ENCODE measurements at places on chromosomes 7 and 10. TPM values are rescaled to one million over a fixed set of nuclear protein-coding genes. Genes with fewer than 3 reads are reported as not detected.

- peaks cover 90% of the 10 kb centered on the region for H3K27me3 ChIP-seq
- no peak overlapping the region for H3K27ac ChIP-seq
- no peak overlapping the region for H3K4me3 ChIP-seq
- no peaks in the 10 kb centered on the region for H3K36me3 ChIP-seq
- no peak for DNase-seq
Observed at GRCh38 chr7:1298051-1298930, 65.6 kb downstream of the UNCX start.

Gene ACSM6
- 0.42 TPM for polyA plus RNA-seq

GRCh38 chr10:130022511-130023299, 58.6 kb upstream of the EBF3 start:
- H3K27ac ChIP-seq = no peak overlapping the region
- no peaks in the 10 kb centered on the region for H3K27me3 ChIP-seq
- DNase-seq = no peak
- H3K4me3 ChIP-seq = no peak overlapping the region

DNA sequence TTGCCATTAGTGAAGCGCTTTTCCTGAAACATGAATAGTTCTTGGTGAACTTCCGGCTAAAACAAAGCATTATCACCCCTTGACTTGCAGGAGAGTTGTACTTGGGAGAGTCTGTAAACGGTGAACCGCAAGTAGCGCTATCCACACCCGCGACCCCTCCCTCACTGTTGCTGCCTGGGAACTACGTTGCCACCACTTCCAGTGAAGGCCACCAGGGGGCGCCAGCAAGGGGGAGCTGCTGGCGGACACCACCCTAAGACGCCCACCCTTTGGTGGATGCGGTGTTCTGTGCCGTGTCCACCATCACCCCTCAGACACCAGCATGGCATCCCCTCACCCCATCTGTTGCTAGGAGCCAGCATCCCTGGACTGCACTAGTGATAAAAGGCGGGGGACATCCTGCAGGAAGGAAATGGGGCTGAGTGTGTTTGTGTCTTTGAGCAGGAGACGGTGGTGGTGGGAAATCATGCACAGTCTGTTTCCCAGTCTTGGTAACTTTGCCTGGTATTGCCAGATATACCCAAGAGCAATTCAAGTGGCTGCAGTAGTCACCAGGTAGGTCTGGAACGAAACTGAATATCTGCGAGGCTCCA, 298.2 kb downstream of the FRMD4A start:
- H3K27me3 ChIP-seq = no peaks in the 10 kb centered on the region
- no peak overlapping the region for H3K27ac ChIP-seq
- H3K4me1 ChIP-seq = no peaks in the 10 kb centered on the region
- no peaks in the 10 kb centered on the region for H3K36me3 ChIP-seq
- no peak for DNase-seq

DNA sequence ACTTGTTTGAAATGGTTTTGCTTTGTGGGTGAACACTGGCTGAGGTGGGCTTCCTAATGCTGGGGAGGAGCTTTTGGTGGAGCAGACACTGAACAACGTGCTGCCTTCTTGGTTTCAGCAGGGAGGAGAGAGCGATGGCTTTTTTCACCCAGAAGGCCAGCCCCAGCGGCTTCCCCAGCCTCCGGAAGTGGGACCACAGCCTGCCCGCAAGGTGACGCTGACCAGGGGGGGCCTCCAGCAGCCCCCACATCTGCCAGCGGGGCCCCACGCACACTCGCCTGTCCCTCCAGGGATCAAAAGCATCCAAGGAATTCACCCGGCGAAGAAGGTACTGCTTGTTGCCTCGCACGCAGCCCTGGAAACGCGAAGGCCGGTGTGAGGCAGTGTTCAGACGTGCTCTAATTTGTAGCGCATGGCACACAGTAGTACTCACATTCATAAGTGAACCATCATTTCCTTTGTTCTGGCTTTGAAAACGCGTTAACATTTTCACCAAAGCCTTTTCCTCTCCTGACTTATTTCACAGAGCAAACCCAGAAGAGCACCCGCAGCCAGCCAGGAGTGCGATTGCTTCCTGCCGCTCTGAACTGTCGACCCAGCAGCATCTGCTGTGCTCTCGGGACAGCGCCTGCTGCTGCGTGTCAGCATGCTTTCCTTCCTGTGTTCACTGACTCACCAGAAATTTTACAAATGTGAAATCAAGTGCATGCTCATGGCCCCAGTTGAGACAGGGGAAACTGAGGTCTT, 48.4 kb downstream of the SHH start:
- H3K36me3 ChIP-seq = peaks cover 51% of the 10 kb centered on the region
- no peak for DNase-seq
- H3K4me3 ChIP-seq = no peak overlapping the region
- H3K27ac ChIP-seq = peak overlapping the region; percentile 34

- no peak overlapping the region for H3K27ac ChIP-seq
- H3K27me3 ChIP-seq = no peaks in the 10 kb centered on the region
- H3K4me3 ChIP-seq = no peak overlapping the region
- H3K4me1 ChIP-seq = no peaks in the 10 kb centered on the region
Observed at GRCh38 chr7:38481401-38481800, 149.8 kb downstream of the AMPH start.

Gene GNAT3
- polyA plus RNA-seq = not detected

GRCh38 chr7:141838581-141838980, 2.7 kb downstream of the PRSS37 start:
- no peak for DNase-seq
- no peaks in the 10 kb centered on the region for H3K4me1 ChIP-seq
- H3K36me3 ChIP-seq = no peaks in the 10 kb centered on the region
- H3K27me3 ChIP-seq = no peaks in the 10 kb centered on the region
- H3K4me3 ChIP-seq = no peak overlapping the region

GRCh38 chr10:88958721-88959120, 6.1 kb upstream of the ACTA2 start:
- no peak overlapping the region for H3K4me3 ChIP-seq
- DNase-seq = no peak
- no peaks in the 10 kb centered on the region for H3K27me3 ChIP-seq
- no peak overlapping the region for H3K27ac ChIP-seq
- H3K4me1 ChIP-seq = no peaks in the 10 kb centered on the region
- H3K36me3 ChIP-seq = no peaks in the 10 kb centered on the region

DNA sequence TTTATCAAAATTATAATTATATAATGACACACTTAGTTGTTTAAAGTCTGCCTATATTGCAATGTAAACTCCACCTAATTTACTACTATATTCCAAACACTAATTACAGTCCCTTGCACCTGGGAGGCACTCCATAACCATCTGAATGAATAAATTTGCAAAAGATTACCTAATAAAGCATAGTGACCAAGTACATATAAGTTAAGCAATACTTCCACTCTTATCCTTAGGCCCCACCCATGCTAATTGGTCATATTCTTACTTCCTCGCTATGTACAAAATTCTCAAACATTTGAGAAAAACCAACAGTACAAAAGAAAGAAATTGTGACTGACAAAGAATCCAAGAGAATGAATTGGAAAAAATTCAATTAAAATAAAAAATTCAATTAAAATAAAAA, 65.3 kb downstream of the ZFAND4 start:
- peaks cover 1% of the 10 kb centered on the region for H3K27me3 ChIP-seq
- H3K27ac ChIP-seq = no peak overlapping the region
- H3K4me1 ChIP-seq = no peaks in the 10 kb centered on the region

Gene MRLN
- 0.67 TPM for polyA plus RNA-seq

GRCh38 chr7:148698397-148699023, at the start of gene CUL1:
CUL1 (plus strand) TSS chr7:148698903; CDS start chr7:148730123, 31,220 bp downstream.
- peaks cover 43% of the 10 kb centered on the region for H3K4me1 ChIP-seq
- peak within 1 kb of the TSS; percentile 83 for H3K4me3 ChIP-seq
- peak within 1 kb of the TSS; percentile 99 for H3K27ac ChIP-seq

- peak overlapping the region; percentile 87 for H3K27ac ChIP-seq
- H3K27me3 ChIP-seq = no peaks in the 10 kb centered on the region
- no peaks in the 10 kb centered on the region for H3K36me3 ChIP-seq
- H3K4me1 ChIP-seq = peaks cover 7% of the 10 kb centered on the region
Observed at GRCh38 chr7:13989949-13990305, 461 bp upstream of the ETV1 start.

DNA sequence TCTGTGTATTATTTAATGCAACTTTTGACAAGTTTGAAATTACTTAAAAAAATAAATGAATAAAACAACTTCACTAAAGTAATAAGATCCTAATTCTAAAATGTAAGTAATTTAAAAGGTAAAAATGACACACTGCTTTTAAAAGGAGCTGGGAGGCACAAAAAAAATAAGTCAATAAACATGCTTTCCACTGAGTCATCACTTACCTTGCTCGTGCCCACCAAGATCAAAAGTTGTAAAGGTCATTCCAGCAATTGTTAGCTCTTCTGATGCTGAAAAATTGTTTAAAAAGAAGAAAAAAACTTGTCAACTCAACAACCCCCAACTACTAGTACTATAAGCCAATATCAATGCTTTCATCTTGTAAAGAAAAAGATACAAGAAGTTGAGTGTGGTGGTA, 9.5 kb downstream of the SAR1A start:
- no peak for DNase-seq
- H3K36me3 ChIP-seq = peaks cover 74% of the 10 kb centered on the region
- H3K4me1 ChIP-seq = peaks cover 18% of the 10 kb centered on the region
- H3K4me3 ChIP-seq = no peak overlapping the region
- no peak overlapping the region for H3K27ac ChIP-seq

- peak overlapping the region; percentile 59 for H3K27ac ChIP-seq
- DNase-seq = no peak
- peaks cover 57% of the 10 kb centered on the region for H3K36me3 ChIP-seq
- peaks cover 5% of the 10 kb centered on the region for H3K4me1 ChIP-seq
- H3K27me3 ChIP-seq = peaks cover 43% of the 10 kb centered on the region
- no peak overlapping the region for H3K4me3 ChIP-seq
Observed at GRCh38 chr10:133277993-133278576, 1.4 kb upstream of the ADAM8 start.

Gene CAV2
- 85.2 TPM for polyA plus RNA-seq

- no peaks in the 10 kb centered on the region for H3K36me3 ChIP-seq
- no peak overlapping the region for H3K27ac ChIP-seq
- no peak overlapping the region for H3K4me3 ChIP-seq
- no peak for DNase-seq
- no peaks in the 10 kb centered on the region for H3K4me1 ChIP-seq
Observed at GRCh38 chr10:47176206-47176902, 123.6 kb upstream of the GDF10 start.

DNA sequence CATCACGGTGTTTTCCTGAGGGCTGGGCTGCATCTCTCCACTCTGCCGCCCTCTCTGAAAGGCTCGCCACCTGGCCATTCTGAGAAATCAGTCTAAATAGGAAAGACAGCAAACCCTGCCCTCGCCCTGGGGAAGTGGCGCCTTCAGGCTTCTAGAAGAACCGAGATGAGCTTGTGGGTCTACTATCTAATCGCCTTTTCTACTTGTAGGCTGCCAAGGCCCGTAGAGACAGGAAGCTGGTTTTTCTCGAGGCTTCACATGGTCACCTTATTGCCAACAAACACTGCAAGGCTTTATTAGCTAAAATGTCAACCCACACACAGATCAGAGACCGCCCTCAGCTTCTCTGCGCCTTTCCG, 21.4 kb downstream of the LAT2 start:
- no peak overlapping the region for H3K27ac ChIP-seq

DNA sequence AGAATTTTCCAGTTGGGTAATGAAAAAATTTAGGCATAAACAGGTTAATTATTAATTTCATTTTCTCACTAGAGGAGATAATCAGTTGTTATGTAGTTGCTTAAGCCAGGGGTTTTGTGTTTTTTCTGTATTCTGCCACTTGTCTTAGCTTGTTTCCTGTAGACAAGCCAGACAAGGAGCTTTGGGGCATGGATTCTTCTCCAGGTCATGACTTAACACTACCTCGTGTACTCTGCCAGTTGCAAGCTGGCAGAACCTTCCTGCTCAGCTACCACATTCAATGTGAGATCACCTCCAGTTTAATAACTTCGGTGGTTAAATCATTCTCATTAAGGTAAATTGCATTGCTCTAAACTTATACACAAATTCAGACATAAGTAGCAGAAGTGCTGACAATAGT, 1.8 kb downstream of the CCM2 start:
- DNase-seq = no peak
- no peaks in the 10 kb centered on the region for H3K27me3 ChIP-seq
- no peak overlapping the region for H3K27ac ChIP-seq
- no peak overlapping the region for H3K4me3 ChIP-seq

GRCh38 chr10:23015021-23015707, 80.2 kb upstream of the MSRB2 start:
- no peak for DNase-seq
- no peaks in the 10 kb centered on the region for H3K27me3 ChIP-seq
- H3K4me1 ChIP-seq = no peaks in the 10 kb centered on the region
- no peak overlapping the region for H3K4me3 ChIP-seq
- H3K27ac ChIP-seq = no peak overlapping the region

Gene FAM131B
- 2.3 TPM for polyA plus RNA-seq

GRCh38 chr10:9024210-9024609, 969.7 kb downstream of the GATA3 start:
- no peak for DNase-seq
- H3K4me3 ChIP-seq = no peak overlapping the region
- no peak overlapping the region for H3K27ac ChIP-seq
- H3K4me1 ChIP-seq = no peaks in the 10 kb centered on the region

Gene UBE2D4
- 16.0 TPM for polyA plus RNA-seq

DNA sequence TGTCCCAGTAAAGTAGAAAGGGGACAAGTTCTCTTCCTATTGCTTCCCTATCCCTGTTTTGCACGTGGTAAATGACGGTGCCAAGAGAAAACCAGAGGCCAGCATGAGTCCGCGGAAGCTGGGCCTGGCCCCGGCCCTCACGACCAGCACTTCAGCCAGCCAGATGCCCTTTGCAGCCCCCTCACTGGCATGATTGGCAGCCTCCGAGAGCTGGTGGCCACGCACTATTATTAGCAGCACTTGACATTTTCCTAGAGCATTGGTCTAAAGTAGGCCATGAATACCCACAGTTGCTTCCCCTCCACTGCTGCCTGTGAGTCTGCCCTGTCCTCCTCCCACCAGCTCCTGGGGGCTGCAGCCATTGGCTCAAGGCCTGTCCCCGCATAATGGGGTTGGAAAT, 369.1 kb downstream of the PLXNA4 start:
- no peaks in the 10 kb centered on the region for H3K4me1 ChIP-seq
- H3K36me3 ChIP-seq = no peaks in the 10 kb centered on the region
- H3K27ac ChIP-seq = no peak overlapping the region
- no peak for DNase-seq
- H3K4me3 ChIP-seq = no peak overlapping the region
- H3K27me3 ChIP-seq = no peaks in the 10 kb centered on the region

- peaks cover 19% of the 10 kb centered on the region for H3K4me1 ChIP-seq
- H3K27me3 ChIP-seq = no peaks in the 10 kb centered on the region
- H3K27ac ChIP-seq = peak overlapping the region; percentile 62
- no peaks in the 10 kb centered on the region for H3K36me3 ChIP-seq
- no peak for DNase-seq
- H3K4me3 ChIP-seq = no peak overlapping the region
Observed at GRCh38 chr7:90625562-90625961, 29.4 kb downstream of the CDK14 start.

Gene UNCX
- polyA plus RNA-seq = not detected

- no peak overlapping the region for H3K27ac ChIP-seq
- H3K4me1 ChIP-seq = no peaks in the 10 kb centered on the region
- no peak overlapping the region for H3K4me3 ChIP-seq
- no peaks in the 10 kb centered on the region for H3K36me3 ChIP-seq
Observed at GRCh38 chr10:14153570-14154055, 177.1 kb downstream of the FRMD4A start.

GRCh38 chr10:75938380-75939122, 507.1 kb downstream of the LRMDA start:
- H3K36me3 ChIP-seq = no peaks in the 10 kb centered on the region
- H3K4me1 ChIP-seq = peaks cover 2% of the 10 kb centered on the region
- H3K27ac ChIP-seq = no peak overlapping the region
- DNase-seq = no peak

GRCh38 chr7:140672382-140673062, at the start of gene ADCK2:
ADCK2 (plus strand) TSS chr7:140672945; CDS start chr7:140673331, 386 bp downstream.
- peak within 1 kb of the TSS; percentile 61 for H3K4me3 ChIP-seq
- H3K27me3 ChIP-seq = no peaks in the 10 kb centered on the region
- no peaks in the 10 kb centered on the region for H3K36me3 ChIP-seq
- peaks cover 3% of the 10 kb centered on the region for H3K4me1 ChIP-seq
- H3K27ac ChIP-seq = peak within 1 kb of the TSS; percentile 75

Gene FOXI2
- polyA plus RNA-seq = not detected
